ENCODE measurements at places on chromosomes 6 and 20.

GRCh38 chr6:41545247-41545702, 906 bp upstream of the FOXP4 start:
- DNase-seq: no peak

DNA sequence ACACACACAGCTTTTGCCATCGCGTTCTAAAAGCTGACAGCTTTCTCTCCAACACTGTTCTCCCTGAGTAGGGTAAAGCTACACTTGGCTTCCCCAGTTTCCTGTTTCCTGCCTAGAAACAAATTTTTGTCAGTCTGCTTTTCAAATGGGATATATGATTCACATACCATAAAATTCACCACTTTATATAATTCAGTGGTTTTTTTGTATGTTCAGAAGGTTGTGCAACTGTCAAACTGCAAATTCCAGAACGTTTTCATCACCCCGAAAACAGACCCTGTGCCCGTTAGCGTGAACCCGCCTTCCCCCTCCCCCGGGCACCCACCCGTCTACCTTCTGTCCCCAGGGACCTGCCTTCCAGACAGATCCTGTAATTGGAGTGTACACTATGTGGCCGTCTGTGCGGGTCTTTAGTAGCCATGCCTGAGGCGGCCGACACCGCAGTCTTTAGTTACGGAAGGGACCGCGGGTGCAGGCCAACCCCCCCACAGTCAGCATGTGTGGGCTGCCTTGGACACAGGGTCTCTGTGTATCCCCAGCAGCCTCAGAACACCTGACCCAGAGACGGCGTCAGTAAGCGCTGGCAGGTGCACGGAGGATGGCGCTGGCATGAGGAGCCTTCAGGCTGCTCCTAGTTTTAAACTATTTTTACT, 16.6 kb downstream of the HRH3 start:
- no peak for DNase-seq

DNA sequence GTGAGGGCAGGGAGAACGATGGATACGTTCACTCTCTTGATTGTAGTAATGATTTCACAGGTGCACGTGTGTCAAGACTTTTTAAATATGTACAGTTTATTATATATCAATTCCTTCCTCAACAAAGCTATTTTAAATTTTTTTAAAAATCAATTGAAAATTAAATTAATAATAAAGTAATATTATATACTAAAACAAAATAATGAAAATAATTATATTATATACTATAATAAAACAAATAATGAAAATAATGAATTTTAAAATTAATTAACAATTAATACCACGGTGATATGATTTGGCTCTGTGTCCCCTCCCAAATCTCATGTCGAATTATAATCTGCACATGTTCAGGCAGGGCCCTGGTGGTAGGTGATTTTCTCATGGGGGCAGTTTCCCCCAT, 42.7 kb downstream of the ADGRF5 start:
- no peak for DNase-seq

DNA sequence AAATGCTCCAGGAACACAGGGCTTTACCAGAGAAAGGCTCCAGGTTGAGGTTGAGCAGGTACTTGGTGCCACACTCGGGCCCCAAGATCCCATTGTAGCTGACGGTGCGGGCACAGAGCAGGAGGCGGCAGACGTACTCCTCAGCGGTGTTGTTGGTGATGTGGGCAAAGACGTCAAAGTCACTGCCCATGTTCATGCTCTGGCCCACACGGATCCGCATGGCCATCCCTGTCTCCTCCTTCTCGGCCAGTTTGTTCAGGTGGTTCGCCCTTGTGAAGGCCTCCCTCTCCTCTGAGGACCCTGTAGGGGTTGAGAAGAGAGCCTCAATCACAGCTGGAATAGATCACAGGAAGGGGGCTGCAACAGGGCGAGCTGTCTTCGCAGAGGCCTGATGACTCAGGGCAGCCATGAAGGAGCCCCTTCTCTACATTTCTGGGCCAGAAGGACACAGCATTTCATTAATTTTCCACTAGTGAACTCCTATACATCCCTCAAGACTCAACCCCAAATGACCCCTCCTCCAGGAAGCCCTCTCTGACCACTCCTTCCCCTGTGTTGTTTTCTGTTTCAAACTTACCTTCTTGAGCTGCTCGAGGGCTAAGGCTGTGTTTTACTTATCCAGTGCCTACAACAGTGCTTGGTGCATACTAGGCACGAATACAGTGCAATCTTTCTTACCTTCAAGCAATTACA, 26.8 kb downstream of the TGM2 start:
- no peak for DNase-seq

DNA sequence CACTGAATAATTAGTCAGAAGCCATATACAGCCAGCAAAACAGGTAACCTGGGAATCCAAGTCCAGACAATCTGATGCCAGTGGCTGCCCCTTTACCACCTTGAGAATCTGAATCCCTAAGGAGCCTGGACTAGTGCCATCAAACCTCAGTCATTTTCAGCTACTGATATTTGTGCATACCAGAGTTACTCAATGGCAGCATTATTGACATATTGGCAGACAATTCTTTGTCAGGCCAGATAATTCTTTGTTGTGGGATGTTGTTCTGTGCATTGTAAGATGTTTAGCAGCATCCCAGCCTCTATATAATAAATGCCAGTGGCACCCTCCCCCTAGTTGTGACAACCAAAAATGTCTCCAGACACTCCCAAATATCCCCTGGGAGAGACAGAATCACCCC, 3.2 kb upstream of the EIF2S2 start:
- no peak for DNase-seq

- no peak for DNase-seq
Observed at GRCh38 chr6:34055223-34055933, 90.5 kb downstream of the GRM4 start.

GRCh38 chr6:40916845-40917244, 122.2 kb downstream of the UNC5CL start:
- no peak for DNase-seq

- DNase-seq: no peak
Observed at GRCh38 chr6:106064756-106065155, 21.4 kb upstream of the PRDM1 start.

DNA sequence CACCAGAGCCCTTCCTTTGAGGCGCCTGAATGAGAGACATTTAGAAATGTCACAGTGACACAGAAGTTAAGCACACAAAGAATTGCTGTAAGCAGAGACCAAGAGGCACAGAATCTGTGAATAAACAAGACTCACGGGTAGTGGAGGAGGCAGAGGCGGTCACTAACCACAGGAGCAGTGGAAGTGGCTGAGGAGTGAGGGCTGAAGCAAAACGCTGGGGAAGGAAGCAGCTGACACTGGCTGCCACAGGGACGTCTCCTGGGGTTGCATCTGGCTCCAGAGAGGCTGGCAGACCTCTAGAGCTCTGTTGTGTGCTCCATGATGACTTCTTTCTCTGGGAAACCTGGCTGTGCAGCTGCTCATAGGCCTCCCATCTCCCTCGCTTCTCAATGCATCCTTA, 65.0 kb upstream of the SLC2A12 start:
- no peak for DNase-seq

DNA sequence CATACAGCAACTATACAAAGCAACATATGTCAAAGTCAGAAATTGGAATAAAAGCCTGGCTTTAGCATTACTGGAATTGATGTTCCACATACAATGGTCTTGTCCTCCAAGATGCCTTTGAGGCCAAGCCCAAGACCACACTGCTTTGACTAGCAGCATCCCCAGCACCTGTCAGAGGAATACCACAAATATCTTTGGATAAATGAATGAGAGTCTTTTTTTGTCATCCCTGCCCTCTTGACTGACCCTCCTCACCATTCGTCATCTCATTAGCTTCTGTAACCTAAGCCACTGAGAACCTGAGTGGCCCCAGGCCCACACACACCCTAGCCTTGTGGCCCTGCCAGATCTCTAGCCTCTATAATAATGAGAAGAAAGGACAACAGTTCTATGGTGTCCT, 48.5 kb downstream of the TNFRSF21 start:
- DNase-seq: no peak

GRCh38 chr20:967796-968742, 34.0 kb downstream of the RSPO4 start:
- DNase-seq: no peak

- DNase-seq: no peak
Observed at GRCh38 chr6:143694560-143694959, 16.8 kb downstream of the PHACTR2 start.

DNA sequence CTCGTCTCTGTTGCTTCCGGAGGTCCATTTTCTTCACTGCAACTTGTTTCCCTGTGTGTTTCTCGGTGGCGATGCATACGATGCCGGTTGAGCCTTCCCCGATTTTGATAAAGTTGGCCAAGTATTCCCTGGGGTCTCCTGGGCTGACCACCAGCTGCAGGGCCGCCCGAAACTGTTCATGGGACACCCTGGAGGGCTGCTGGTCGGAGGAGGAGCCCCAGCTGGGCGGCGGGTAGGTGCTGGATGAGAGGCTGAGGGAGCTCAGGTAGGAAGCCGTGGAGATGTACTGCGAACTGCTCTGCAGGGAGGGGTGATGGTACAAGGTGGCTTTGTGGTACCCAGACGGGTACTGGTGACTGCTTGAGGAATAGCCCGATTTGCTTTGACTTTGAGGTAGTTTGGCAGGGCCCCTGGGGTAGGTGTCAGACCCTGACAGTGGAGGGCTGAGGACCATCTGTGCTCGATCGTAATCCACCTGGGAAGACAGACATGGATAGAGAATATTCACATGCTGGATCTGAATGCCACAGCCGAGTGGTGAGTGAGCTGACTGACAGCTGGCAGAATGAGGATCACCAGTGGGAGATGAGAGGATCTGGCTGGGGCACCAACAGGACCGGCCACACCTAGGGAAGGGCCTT, 51.6 kb downstream of the LAMP5 start:
- DNase-seq: no peak

DNA sequence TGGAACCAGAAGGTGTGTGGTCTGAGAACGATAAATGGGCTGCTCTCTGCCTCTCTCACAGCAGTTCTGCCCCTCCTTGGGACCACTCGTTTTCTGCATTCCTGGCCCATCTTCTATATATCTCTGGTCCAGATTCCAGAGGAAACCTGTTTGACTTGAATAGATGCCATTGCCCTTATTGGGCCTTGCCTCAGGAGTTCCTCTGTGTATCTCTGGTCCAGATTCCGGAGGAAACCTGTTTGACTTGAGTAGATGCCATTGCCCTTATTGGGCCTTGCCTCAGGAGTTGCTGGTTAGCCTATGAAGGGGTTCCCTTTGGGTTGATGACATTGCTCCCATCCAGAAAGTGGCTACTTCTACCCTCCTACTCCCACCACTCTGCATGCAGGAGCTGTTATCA, 189.4 kb downstream of the SLC16A10 start:
- DNase-seq: no peak

- DNase-seq: no peak
Observed at GRCh38 chr6:84227044-84227433, 404 bp downstream of the CEP162 start.

DNA sequence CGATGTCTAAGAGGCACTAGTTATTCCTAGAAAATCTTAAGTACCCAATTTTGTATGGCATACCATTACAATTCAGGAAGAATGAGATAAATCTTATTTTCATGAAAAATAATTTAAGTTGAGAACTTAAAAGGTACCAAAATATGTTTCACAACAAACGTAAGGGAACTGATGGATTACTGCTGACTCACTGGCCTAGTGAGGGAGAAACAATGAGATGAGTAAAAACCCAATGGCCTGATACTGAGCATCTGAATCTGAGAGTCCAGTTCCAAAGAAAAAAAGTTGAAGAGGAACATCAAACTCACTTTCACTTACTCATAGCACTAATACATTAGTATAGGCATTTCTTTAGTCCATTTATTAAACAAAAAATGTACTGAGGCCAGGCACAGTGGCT, 56.0 kb downstream of the MDN1 start:
- DNase-seq: no peak

DNA sequence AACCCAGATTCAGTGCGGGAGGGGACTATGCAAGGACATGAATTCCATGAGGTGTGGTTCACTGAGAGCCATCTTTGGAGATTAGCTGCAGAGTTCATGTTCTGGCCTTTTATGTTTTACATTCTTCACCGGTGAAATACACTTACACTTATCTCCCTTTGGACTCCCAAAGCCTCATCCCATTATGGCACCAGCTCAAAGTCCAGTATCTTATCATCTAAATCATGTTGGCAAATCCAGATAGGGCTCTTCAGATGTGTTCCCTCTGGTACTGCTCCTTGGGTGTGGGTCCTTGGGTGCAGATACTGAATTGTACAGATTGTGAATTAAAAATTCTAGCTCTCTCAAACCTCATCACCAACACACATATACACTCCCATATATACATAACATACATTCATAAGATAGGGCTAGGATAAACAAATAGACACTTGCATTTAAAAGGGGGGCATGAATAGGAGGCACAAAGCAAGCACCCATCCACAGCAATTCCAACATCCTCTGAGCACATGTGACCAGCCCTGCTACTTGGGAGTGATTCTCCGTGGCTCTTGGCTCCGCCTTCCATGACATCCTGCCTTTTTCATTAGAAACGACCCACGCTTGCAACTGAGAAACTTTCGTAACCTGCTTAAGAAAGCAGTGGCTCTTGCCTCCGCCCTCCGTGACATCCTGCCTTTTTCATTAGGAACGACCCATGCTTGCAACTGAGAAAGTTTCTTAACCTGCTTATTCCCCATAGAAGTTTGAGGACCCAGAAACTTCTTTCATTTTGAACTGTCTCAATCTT, 53.6 kb upstream of the LRRC1 start:
- no peak for DNase-seq

DNA sequence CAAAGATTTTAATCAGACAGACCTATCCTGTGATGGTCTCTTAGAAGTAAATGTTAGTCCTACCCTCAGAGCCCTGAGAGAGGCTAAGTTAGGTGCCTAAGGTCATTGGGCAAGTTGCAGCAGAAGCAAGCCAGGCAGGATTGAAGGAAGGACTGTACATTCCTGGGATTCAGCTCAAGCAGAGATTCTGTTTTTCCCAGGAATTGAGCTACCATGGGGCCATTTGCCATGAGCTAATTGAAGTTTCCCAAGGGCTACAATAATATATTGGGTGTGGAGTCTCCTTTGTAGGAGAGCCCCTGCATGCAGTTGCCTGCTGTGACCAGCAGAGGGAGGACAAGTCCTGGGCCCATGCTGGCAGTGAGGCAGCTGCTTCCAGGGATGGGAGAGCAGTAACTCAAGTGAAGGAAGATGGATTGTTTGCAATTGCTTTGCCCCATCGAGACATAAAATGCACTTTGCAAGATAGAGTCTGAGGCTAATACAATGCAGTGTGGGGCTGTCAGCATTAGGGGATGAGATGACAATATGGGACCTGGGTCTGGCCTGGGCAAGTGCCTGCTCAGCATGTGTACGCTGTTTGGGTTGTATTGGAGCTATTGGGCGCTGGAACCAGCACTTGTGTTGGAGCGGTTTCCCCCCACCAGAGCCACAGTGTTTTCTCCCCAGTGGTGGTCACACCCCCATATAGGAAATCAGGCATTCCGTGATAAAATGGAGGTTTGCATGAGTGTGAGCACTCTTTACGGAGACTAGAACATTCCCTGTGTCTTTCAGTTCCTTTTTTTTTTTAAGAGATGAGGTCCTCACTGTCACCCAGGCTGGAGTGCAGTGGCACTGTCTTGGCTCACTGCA, 27.9 kb downstream of the DNMT3B start:
- peak; percentile 18 for DNase-seq

DNA sequence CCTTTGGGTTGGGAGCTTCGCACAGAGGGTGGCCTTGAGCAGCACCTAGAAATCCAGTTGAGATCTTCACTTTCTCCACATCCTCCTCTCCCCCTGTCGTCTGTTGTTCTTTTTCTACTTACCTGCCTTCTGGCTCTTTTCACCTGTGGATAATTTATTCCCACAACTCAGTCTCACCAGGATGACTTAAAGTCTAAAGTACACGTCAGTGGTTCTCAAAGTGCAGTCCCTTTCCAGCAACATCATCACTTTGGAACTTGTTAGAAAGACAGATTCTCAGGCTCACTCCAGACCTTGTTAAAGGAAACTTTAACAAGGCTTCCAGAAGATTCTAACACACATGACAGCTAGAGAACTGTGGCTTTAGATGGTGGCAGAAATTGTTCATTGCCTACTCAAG, 27.7 kb upstream of the BCAS1 start:
- no peak for DNase-seq
